Activated naive CD4-positive, alpha-beta T cell (primary cell): ENCODE measurements at places on chromosomes 1 and 21.

GRCh38 chr1:157056269-157056668 lies 10.7 kb upstream of the ARHGEF11 start:
- no peak for DNase-seq

- DNase-seq, result no peak
Observed at GRCh38 chr1:48757363-48757762, 19.3 kb downstream of the BEND5 start.

DNA sequence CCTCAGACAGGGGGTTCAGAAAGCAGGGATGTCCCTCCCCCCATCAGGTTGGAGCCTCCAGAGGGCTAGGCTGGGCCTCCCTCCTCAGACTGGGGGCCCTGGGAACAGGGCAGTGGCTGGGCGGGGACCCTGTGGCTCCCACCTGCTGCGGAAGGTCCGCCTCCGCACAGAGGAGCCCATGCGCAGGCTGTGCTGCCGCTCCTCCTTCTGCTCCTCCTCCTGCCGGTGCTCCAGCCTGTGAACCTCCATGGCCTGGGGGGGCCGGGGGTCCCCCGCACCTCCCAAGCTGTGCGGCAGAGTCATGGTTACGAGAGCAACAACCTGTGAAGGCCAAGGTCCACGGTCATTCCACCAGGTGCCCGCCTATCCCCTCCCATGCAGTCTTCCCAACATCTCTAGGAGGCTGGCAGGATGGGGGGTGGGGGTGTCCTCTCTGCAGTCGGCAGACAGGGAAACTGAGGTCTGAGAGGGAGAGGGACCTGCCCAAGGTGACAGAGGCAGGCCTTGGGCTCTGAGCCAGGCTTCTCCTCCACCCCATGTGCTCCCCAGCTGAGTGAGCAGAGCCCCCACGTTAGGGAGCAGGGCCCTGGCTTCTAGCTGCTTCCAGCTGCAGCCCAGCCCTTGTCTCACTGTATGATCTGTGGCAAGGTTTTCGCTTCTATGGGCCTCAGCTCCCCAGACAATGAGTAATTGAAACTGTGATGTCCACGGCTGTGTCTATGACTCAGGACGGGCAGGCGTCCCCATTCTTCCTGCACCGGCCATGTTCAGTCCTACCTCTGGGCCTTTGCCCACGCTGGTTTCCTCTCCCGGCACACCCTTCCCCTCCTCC lies 3.4 kb downstream of the MYOM3 start:
- no peak for DNase-seq

DNA sequence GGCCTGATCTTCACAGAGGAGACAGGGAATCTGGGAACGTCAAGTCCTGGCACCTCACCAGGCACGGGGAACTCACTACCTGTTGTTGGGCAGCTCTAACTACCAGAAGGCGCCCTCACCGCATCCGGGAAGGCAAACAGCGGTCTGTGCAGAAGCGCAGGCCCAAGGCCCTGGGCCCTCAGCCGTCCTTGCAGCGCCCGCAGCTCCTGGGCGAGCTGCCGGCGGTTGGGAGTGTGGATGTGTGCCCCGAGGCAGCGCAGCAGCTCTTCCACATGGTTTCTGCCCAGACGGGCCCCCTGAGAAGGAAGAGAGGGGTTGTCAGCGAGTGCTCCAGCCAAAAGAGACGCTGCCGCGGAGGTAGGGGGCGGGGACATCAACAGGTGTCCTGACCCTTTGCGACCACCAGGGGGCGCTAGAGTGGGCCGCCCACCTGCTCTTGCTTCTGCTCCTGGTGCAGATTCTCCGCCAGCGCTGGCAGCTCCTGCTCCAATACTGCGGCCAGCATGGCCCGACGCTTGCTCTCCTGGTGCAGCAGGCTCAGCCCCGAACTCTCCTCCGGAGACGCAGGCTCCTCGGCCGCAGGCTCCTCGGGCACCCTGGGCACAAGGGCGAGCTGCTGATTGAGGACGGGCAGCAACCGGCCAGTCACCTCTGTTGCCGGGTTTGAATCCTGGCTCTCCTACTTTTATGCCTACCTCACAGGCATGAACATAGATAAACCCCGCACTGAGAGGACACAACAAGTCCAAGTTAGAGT lies 9.3 kb downstream of the MAP3K6 start:
- DNase-seq, result peak; percentile 55

DNA sequence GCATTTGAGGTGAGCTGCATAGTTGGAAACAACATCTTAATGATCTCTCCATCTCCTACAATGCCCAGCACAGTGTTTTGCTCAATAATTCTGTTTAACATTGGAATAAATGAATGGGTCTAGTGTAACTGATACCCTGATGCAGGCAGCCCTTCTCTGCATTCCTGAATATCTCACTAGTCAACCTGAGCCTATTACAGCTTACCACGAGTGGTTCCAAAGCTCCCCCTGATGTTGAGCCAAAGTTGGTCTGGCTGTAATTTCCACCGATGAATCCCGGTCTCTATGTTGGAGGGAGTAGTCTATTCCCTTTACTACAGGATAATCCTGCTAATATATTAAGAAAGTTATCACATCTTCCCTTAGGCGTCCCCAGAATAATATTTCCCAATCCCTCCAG lies 63.8 kb downstream of the ZBTB18 start:
- DNase-seq, result no peak

GRCh38 chr1:203426870-203427269 lies 48.7 kb upstream of the PRELP start:
- no peak for DNase-seq

GRCh38 chr1:207825719-207826556 lies 74.1 kb downstream of the CD46 start:
- DNase-seq, result peak; percentile 40

DNA sequence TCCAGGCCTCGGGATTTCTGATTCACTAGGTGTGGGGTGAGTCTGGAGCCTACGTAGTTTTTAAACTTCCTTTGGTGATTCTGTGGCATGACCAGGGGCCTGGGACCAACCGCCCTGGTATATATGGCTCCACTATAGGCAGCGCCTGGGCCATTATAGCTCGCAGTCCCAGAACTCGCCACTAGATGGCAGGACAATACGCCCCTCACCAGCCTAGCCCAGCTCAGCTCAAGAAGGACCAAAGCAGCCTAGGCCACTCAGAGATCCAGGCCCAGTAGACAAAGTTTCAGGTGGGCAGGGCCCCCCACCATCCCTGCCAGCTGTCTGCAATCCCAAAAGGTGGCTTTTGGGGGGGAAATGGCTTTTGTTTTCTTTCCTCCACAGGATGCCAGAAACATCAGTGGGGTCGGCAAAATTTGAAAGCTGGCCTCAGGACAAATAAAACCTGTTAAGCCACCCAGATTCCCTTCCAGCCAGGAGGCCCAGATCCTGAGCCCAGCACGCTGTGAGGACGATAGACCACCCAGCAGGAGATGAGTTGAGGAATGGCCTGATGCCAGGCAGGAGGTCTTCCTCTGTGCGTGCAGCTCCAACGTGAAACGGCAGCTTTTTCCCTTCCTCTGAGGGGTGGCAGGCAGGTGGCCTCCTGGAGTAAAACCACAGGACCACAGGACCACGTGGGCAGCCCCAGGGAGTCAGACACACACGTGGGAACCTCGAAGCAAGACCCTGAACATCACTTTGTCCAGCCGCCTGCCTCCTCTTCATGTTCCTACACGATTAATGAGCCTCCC lies 24.8 kb upstream of the TMEM51 start:
- peak; percentile 43 for DNase-seq

- no peak for DNase-seq
Observed at GRCh38 chr1:47818682-47819573, 178.3 kb downstream of the TRABD2B start.

DNA sequence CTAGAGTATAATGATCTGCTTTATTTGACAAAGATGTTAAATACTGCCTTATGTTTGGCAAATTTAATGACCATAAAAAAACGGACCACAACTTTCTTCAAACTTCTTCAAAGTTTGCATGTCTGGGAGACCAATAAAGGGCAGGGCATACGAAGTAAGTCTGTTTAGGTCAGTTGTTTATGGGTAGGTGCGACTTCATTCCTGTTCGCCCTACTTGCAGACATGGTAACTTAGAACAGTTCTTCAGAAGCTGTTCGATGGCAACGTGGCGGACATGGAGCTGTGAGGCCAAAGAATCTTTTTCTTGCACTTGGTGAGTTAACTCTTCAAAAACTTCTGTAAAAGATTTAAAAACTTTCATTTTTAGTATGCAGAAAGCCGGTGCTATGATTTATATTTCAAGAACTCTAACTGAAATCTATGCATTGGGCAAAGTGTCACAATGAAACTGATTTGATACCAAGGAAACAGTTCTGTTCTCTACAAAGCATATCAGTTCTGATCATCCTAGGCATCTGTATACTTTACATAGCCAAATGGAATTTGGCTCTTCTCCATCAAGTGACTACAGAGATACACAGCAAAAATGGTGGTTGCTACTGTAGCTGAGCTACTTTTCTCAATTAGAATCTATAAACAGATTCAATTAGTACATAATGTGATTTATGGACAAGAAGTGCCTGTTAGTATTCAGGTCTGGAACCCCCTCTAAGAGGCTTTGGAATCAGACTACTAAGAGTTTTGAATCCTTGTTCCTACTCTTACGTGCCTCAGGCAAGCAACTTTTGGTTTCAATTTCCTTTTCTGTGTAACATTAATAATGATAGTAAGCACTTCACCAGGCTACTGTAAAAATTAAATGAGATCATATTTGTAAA lies 25.7 kb downstream of the C21orf91 start:
- DNase-seq, result no peak

- DNase-seq, result no peak
Observed at GRCh38 chr1:151458802-151459330, 428 bp downstream of the POGZ start.

- DNase-seq, result no peak
Observed at GRCh38 chr21:25459993-25460392, 147.3 kb downstream of the MRPL39 start.

GRCh38 chr1:202654079-202654478 lies 56.2 kb downstream of the SYT2 start:
- no peak for DNase-seq

DNA sequence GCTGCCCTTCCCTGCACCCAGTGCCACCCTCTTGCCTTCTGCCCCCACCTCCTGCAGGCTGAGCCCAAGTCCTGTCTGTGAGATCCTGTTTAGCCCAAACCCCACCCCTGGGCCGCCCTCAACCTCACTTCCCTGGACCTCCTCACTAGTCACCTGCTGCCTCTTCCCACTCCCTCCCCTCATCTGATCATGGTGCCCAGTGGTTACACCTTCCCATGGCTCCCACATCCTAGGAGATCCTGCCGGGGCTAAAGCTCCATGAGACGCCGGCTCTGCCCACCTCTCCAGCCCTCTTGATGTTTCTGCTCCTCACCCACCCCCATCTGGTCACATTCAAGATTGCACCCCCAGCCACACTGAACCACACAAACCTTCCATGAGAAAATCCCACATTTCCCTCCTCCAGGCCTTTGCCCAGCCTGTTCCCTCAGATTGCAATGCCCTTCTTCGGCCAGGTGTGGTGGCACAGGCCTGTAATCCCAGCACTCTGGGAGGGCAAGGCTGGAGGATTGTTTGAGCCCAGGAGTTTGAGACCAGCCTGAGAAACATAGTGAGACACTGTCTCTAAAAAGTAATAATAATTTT lies 17.0 kb downstream of the TTC39A start:
- DNase-seq, result no peak

GRCh38 chr21:45454060-45454925 lies 49.3 kb downstream of the COL18A1 start:
- no peak for DNase-seq

DNA sequence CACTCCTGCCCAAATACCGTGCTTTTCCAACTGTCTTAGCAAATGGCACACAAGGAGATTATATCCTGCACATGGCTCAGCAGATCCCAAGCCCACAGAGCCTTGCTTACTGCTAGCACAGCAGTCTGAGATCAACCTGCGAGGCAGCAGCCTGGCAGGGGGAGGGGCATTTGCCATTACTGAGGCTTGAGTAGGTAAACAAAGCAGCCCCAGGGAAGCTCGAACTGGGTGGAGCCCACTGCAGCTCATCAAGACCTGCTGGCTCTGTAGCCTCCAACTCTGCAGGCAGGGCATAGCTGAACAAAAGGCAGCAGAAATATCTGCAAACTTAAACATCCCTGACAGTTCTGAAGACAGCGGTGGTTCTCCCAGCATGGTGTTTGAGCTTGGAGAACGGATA lies 70.1 kb upstream of the PTBP2 start:
- no peak for DNase-seq
